Gastroesophageal sphincter (tissue), 4 donors: ENCODE measurements at places on chromosomes 12 and 14.
A peak's percentile ranks its signal among the peaks of the same experiment; 100 is the strongest.

DNA sequence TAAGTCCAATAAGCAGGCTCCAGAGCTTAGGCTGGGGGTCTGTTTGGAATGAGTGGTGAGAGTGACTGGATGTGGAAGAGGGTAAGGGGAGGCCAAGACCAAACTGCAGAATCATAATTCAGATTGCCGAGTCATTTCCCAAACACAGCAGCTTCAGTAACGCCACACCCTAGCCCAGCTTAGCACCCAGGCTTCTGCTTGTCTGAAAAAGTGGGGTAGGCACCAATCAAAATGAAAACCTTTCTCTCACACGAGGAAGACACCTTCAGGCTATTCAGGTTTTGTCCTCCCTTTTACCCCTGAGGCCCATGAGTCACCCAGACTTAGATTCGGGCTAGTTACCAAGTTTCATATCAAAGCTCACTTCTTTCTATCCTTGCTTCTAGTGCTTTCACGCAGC is 306.1 kb downstream of the DAD1 start:
- no peak for ATAC-seq

GRCh38 chr12:74890237-74890599 is 319.4 kb downstream of the KCNC2 start:
- ATAC-seq: no peak

DNA sequence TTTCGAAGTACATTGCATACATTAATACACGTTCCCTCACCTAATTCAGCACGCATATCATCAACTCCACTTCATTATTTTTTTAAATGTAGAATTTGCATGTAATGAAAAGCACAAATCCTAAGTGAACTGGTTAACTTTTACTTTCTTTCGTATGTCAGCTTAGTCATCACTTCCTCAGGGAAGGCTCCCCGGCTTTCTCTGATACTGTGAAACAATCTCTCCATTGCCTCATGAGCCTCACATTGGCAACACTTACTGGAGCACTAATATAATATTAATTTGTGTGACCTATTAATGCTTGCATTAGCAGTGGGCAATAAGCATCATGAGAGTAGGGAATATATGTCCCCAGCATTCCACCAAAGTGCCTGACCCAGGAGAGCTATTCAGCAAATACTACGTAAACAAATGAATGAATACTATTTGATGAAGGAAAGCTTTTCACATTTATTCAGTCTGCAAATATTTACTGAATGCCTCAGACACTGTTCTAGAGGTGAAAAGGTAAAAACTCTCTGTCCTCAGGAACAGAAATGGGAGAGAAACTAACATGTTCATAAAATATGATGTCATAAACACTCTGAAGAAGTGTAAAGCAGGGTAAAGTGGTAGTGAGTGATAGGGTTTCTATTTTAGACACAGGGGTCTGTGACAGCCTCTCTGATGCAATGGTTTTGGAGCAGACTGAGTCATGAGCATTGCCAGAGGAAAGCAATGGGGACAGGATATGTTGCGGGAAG is 327.5 kb upstream of the DIO2 start:
- ATAC-seq: no peak

GRCh38 chr12:62724947-62725451 is 210.0 kb downstream of the PPM1H start:
- peak; percentile 95 for ATAC-seq

DNA sequence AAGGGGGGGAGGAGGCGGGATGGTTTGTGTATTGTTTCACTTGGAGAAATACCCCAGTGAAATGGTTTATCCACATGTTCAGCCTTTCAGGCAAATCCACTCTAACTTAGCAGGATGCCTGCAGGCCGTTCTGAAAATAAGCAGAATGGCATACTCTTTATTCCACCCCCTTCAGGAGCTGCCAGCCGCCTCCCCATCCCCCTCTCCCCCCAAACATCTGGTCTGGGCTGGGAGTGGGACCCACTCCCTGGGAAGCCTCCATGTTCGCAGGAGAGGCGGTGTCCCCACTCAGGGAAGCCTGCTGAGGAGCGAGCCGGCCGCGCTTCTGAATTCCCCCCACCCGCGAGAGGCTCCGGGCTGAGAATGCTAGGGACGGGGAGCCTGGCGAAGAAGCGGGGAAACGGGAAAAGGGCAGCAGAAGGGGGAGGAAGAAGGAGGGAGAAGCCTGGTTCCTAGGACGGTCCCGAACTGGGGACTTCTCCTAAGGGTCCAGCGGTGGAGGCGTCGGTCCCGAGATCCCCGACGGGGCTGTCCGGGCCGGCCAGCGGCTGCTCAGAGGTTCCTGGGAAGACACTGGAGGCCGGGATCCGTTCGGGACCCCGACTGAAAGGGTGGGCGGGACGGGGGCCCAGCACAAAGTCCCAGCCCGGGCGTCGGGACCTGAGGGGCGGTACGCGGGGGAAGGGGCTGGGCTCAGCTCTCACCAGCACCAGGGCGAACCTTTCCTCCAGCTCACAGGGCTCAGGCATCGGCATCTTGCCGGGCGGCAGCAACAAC is 666 bp downstream of the FMNL3 start:
- peak; percentile 17 for ATAC-seq

DNA sequence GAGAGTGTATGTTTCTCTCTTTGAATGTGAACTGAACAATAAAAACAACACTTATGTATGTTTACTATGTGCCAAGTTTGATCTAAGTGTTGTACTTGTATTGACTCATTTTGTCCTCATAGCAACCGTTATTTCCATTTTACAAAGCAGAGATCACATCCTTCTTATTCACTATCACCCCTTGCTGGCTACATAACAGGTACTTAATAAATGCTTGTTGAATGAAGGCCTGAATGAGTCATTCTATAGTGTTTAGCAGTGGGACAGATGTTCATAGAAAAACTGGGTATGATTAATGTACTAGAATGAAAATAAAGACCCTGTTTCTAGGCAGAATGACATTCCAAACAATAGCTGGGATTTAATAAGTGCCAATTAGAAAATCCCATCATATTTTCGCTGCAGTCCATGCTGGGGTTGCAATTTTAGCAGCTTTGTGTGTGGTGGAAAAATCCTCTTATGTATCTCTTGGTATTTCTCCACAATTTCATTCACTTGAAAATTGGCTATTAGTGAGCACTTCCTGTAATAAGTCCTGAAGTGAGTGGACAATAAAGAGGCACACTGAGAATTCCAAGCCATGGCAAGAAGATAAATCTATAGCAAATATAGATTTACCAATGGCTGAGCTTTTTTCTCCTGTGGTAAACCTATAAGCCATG is 86.0 kb downstream of the FAR2 start:
- ATAC-seq: no peak

DNA sequence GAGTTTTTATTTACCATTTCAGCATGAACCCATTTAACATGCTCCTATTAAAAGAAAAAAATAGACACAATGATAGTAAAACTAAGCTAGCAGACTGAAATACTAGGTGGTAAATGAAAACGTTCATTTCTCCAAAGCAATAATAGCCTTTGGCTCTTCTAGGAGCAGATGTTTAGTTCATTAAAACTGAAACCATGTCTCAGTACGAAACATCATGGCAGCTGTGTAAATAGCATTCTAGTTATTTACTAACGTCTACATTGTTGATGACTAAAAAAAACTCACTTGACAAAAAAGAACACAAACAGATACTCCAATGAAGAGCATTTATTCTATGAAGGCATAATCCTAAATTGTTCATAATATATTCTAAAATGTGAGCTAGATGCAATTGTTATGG is 17.9 kb downstream of the RECQL start:
- ATAC-seq: no peak

GRCh38 chr12:108511633-108512540 is 3.2 kb upstream of the FICD start:
- no peak for ATAC-seq

GRCh38 chr14:77270361-77271112 is 469 bp downstream of the NGB start:
- no peak for ATAC-seq

DNA sequence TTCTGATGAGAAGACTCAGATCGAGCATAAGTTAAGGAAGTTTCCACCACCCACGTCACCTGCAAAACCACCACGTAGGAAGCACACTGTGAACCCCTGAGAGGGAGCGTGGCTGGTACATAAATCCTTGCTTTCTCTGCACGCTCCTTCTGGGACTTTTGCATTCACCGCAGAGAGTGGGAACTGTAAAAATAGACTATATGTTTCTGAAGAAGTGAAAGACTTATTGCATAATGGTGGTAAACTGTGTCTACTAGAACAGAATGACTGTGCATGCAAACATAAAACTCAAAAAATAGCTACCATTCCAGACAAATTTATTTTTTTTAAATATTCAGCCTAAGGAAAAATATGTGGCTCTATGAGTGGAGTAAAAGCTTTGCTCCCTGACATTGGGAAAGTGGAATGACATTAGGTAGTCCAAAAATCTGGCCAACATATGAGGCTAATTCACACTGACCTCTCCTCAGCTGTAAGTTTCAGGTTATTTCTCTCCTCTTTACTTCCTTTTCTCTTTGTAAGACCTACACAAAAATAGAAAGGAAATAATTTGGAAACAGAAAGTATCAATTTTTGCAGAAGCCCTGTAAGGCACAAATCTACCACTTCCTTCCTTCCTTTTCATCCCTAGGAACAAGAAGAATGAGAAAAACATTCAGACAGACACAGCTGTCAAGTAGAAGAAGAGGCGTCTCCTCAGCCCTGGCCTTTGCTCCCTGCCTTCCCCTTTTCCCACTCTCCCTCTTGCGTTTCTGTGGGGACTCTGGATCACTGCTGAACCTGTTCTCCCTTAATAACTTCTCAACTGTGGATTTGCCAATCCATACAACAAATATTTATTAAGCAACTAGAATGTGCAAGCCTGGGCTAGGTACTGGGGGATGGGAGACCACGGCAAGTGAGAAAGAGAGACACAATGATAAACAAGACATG is 264.3 kb upstream of the FOXN3 start:
- peak; percentile 10 for ATAC-seq

DNA sequence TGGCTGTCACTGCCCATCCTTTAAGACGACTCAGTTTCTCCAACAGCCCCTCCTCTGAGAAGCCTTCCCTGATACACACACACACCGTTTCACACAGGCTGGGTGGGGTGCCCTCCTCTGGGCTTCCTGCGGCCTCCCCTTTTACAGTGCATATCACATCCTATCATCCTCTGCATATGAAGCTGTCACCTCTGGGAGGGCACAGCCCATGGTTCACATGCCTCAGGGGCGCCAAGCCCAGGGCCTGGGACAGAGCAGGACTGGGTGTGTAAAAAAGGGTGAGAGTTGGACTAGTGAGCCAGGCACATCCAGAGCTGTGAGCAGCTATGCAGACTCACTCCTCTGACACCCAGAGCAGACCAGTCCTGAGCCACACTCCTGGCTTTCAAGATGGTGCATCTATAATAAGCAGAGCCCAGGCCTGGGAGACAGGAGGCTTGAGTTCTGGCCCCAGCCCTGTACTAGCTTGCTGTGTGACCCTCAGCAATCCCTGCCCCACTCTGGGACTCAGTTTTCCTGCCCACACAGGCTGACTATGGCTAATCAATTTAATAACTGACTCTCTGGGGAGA is 62.6 kb downstream of the LGMN start:
- ATAC-seq: no peak

DNA sequence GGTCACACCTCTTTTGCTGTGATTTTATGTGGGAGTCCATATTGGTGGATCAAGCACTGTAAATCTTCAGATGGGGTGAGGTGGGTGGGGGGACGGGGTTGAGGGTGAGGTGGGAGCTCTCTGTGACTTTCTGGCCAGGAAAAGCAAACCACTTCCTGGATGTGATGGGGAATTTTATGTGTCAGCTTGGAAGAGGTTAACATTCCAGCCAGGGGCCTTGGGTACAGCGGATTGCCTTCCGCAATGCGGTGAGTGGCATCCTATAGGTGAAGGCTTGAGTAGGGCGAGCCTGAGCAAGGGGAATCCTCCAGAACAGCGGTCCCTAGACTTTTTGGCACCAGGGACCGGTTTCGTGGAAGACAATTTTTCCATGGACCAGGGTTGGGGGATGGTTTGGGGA is 36.2 kb downstream of the DLK1 start:
- no peak for ATAC-seq

DNA sequence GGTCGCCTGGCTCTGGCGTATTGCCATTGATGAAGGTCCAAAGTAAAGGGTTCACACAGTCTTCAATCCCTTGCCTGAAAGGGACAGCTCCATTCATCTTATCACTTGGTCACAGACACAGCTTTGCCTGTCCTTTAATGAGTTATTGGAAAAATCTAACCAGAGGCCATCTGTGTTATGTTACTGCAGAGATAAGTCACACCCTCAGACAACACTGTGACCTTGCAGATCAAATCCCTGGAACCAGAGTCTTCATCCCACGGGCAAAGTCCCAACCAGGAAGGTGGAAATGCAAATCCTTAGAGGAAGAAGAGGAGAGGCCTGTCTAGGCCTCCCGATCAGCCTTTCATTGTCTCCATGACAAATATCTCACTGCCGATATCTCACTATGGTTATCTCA is 68.3 kb upstream of the SCN8A start:
- no peak for ATAC-seq
